Left cardiac atrium (tissue), 4 donors: ENCODE measurements at places on chromosomes 5 and 9. TPM values are rescaled to one million over a fixed set of nuclear protein-coding genes. Genes with fewer than 3 reads are reported as not detected.

Gene SV2C
- not detected for total RNA-seq

Gene DMRT3
- not detected for total RNA-seq

Gene IL5
- not detected for total RNA-seq

DNA sequence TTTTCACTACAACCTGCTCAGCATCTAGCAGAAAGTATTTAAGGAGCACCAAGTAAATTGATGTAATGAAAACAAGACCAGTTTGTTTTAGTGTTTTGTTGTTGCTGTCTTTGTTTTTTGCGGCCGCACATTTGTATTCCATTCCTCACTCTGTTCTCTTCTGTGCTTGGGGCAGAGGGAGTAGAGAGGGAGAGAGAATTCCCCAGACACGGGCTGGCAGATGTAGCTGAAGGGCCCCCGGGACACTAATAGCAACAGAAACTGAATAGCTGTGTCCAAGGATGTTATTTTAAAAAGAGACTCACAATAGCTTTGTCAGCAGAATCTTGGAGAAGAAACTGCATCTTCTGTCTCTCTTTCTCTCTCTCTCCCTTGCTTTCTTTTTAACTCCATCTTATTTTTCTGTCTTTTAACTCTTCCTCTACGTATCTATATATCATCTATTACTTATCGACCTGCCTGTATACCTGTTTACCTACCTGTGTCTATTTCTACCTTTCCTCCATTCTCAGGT is 145.3 kb downstream of the PAPPA start:
- no peak for DNase-seq

Gene GFPT2
- 27.3 TPM for total RNA-seq

GRCh38 chr5:18553269-18553668 is 919.0 kb downstream of the TAF11L14 start:
- no peak for DNase-seq
